Tongue (tissue), 3 donors: ENCODE measurements at places on chromosomes 6 and 20. TPM values are rescaled to one million over a fixed set of nuclear protein-coding genes. Genes with fewer than 3 reads are reported as not detected.

STX16 gene
- 67.5 TPM for total RNA-seq

- DNase-seq = peak; percentile 73
Measured at GRCh38 chr6:154555073-154555677, 44.7 kb upstream of the CNKSR3 start.

DNA sequence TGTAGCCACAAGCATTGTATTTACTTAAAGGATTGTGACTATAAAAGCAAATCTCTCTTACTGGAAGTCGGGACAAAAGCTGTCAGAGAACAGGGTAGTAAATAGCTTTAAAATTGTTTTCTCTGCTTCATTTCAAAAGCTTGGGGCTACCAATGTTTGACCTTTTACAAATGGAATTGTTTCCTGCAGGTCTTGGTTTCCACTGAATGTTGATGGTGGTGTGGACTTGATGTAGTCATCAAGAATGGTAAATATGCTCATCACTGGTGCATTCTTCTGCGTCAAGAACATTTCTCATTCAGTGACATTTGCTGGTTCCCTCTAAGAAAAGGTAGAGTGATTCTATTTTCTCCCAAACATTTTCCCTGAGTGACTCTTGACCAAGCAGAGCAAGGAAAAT is 435.4 kb upstream of the KHDRBS2 start:
- DNase-seq = no peak

DNA sequence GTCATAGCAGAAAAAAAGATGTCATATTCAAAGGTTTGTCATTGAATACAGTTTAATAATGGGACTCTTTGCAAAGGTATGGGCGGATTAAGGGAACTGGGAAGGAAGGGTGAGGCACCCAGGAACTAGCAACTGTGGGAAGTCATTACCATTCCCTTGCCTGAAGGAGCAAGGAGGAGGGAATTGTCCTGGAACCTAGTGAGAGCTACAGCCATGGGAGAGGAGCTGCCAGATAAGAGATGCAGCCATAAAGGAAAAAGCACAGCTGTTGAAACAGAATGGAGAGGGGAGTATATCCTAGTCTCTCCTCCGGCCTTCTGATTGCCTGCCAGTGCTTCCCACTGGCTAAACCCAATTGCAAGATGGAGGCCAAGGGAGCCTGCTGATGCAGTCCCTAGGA is 250.6 kb downstream of the BCKDHB start:
- no peak for DNase-seq

- DNase-seq = no peak
Measured at GRCh38 chr20:60761056-60761455, 491.0 kb upstream of the CDH4 start.
